ENCODE measurements at places on chromosomes 13 and 19.

- DNase-seq = no peak
Measured at GRCh38 chr13:30339738-30340330, 32.5 kb upstream of the KATNAL1 start.

DNA sequence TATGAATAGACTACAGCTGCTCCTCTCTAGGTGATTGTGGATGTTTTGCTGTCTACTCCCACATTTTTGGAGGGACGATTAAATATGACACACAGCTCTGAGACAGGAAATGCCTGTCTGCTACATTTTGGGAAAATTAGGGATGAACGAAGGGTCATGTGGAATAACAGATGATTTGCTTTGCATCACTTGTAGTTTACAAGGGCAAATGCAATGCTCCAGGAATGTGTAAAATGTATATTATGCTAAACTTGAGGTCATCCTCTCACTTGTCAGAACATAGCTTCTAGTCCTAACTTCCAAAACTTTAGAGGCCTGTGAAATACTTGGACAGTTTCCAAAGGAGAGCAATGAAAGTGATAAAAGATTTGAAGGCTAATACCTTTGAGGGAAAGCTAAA is 284.2 kb upstream of the DACH1 start:
- no peak for DNase-seq

DNA sequence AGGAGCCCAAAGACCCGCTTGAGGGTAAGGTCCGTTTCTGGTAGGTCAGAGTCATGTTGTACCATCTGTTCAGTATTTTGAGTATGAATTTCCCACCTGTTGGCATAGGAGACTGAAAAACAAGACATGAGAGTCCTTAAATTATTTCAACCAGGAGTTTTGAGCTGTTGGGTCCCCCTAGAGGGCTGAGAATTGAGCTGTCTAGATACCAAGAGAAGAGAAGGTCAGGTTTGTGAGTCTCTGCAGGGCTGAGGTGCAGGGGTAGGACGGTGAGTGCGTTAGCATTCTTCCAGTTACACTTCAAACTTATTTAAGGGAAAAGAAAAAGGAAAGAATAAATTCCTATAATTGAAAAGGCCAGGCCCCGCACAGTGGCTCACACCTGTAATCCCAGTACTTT is 5.0 kb downstream of the CBLC start:
- no peak for DNase-seq

DNA sequence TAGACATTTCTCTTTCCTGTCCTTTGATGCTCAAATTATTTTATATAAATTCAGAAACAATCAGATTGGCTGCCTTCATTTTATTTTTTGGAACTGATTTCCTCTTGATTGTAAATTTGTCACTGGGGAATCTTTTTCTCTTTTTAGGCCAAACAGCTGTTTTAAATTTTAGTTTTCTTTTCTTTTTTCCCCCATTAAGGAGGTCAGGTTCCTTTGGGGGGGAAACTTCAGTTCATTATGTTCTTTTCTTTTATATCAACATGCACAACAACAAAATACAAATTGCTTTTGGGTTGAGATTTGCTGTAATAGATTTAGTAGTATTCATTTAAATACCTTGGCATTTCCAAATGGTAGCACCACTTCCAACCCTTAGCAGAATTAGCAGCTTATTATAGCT is 264.8 kb upstream of the SPRY2 start:
- DNase-seq = no peak

All from C1 segment of cervical spinal cord (tissue), 14 donors.